Body of pancreas (tissue), 4 donors: ENCODE measurements at places on chromosomes 2 and 18. TPM values are rescaled to one million over a fixed set of nuclear protein-coding genes. Genes with fewer than 3 reads are reported as not detected.

DNA sequence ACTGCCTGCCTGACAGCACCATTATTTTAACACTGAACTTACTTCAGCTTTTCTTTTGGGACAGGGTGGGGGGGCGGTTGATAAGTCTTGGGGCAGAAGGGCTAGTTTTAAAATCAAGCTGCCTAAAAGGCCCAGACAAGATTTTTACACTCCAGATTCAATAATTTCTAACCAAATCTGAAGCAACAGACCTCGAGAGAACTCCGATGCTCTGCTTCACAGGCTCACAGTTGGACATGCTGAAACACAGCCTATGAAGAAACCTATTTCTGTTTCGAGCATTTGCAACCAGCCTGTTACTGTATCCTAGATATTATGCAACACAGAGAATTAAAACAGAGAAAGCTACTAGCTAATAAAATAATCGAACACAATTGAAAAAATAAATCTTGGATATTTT lies 1.3 kb upstream of the MYT1L start:
- no peaks in the 10 kb centered on the region for H3K27me3 ChIP-seq
- no peak overlapping the region for H3K4me3 ChIP-seq
- H3K27ac ChIP-seq, result no peak overlapping the region

DNA sequence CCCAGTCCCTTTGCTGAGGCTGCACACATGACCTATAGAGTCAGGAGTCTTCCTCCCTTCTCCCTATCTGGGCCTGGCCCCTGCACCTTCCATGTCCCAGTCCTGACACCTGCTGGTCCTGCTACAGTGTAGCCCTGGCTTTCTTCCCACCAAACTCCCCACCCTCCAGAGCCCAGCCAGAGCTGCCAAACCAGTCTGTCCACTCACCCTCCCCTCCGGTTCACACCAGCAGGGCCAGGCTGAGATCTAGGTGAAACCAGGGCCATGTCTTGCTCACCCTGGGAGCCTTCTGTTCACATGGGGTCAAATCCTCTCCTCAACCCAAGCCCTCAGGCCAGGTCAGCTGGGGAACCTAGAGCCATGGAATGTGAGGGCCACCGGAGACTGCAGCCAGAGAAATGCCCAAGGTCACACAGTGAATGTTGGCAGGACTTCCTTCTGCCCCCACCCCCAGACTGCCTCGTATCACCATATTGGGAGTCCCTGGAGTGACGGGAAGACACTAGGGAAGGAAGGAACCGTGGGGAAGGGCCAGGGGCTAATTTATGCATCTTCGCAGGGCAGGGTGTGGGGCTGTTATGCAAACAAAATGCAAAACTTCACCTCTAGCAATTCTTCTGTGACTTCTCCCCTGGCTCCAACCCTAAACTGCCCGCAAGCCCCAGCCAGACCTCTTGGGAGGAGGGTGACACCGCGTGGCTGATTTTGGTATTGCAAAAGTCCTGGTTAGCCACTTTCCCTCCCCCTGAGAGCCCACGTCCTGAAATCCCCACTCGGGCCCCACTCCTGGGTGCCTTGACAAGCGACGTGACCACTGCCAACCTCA lies 14.6 kb downstream of the TNS1 start:
- peak; percentile 97 for DNase-seq
- no peaks in the 10 kb centered on the region for H3K27me3 ChIP-seq
- no peaks in the 10 kb centered on the region for H3K36me3 ChIP-seq

DNA sequence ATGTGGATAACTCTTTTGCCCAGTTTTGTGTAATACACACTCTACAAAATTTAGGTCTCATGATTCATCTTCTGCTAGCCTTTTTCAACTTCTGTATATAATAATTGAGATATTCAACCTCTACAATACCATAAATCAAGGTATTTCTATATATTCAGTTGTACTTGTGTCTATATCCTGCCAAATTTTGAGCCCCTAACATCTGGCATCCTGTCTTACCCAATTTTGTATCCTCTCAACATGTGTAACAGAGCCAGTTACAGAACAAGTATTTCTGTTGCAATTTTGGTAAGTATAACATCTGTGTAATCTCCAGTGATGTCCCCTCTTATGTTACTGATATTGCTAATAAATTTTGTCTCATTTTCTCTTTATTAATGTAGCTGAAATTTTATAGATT lies 145.8 kb downstream of the TRIB2 start:
- H3K27ac ChIP-seq, result no peak overlapping the region
- H3K4me1 ChIP-seq, result no peaks in the 10 kb centered on the region
- no peak for DNase-seq
- H3K36me3 ChIP-seq, result no peaks in the 10 kb centered on the region
- no peak overlapping the region for H3K4me3 ChIP-seq
- H3K27me3 ChIP-seq, result no peaks in the 10 kb centered on the region

The AFF3 gene
- total RNA-seq, result 0.99 TPM

GRCh38 chr18:27713738-27714095 lies 463.2 kb downstream of the CDH2 start:
- no peaks in the 10 kb centered on the region for H3K27me3 ChIP-seq
- no peak overlapping the region for H3K27ac ChIP-seq
- DNase-seq, result no peak
- H3K4me1 ChIP-seq, result no peaks in the 10 kb centered on the region

- no peaks in the 10 kb centered on the region for H3K4me1 ChIP-seq
- H3K27ac ChIP-seq, result no peak overlapping the region
- H3K27me3 ChIP-seq, result no peaks in the 10 kb centered on the region
- DNase-seq, result no peak
Observed at GRCh38 chr18:25516747-25517498, 165.0 kb upstream of the ZNF521 start.

The KLHL30 gene
- 0.26 TPM for total RNA-seq

GRCh38 chr2:217247476-217247875 lies 387.6 kb upstream of the TNP1 start:
- no peak overlapping the region for H3K27ac ChIP-seq
- H3K27me3 ChIP-seq, result no peaks in the 10 kb centered on the region
- no peaks in the 10 kb centered on the region for H3K4me1 ChIP-seq

GRCh38 chr18:52850031-52850560 lies 510.1 kb downstream of the DCC start:
- no peak overlapping the region for H3K27ac ChIP-seq
- H3K36me3 ChIP-seq, result no peaks in the 10 kb centered on the region
- H3K27me3 ChIP-seq, result no peaks in the 10 kb centered on the region
- no peak overlapping the region for H3K4me3 ChIP-seq

GRCh38 chr2:33929467-33929866 lies 330.4 kb upstream of the FAM98A start:
- H3K27ac ChIP-seq, result no peak overlapping the region
- H3K4me3 ChIP-seq, result no peak overlapping the region
- H3K4me1 ChIP-seq, result no peaks in the 10 kb centered on the region
- H3K27me3 ChIP-seq, result no peaks in the 10 kb centered on the region
- H3K36me3 ChIP-seq, result no peaks in the 10 kb centered on the region

- no peaks in the 10 kb centered on the region for H3K36me3 ChIP-seq
- DNase-seq, result no peak
- H3K4me1 ChIP-seq, result no peaks in the 10 kb centered on the region
- H3K27me3 ChIP-seq, result no peaks in the 10 kb centered on the region
- no peak overlapping the region for H3K4me3 ChIP-seq
Observed at GRCh38 chr2:71927757-71928715, 219.6 kb downstream of the CYP26B1 start.

DNA sequence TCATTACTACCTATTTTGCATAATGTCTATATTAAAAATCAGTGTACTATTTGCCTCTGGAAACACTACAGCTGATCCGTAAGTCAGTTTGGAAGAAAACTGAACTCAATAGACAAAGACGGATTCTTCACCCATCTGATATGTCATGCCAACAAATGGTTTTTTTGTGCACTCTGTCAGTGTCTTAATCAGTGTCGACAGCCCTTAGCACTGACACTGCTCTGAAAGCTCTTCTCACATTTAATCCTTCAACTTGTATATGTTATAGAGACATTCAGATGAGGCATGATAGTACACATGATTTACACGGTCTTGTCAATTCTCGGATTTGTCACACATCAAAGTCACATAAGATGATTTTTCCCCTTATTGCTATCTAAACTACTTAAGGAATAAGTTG lies 347.5 kb upstream of the GALNT5 start:
- DNase-seq, result no peak
- H3K36me3 ChIP-seq, result no peaks in the 10 kb centered on the region
- no peaks in the 10 kb centered on the region for H3K4me1 ChIP-seq
- no peaks in the 10 kb centered on the region for H3K27me3 ChIP-seq

DNA sequence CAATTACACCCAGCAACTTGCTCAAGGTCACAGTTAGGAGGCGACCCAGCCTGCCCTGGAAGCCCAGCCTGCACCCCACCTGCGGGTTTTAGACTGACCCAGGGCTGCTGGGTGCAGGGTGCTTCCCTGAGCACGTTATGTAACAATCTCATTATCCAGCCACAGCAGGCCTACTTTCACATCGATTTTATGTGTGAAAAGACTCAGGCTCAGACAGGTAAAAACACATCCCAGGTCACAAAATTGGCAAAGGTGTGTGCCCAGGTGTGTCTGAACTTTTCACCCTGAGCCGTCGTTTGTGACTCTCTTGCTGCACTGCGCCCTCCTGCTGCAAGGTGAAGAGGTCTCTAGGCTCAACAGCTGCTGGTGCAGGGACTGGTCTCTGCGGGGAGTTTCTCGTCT lies 668.2 kb upstream of the HS6ST1 start:
- DNase-seq, result peak; percentile 71
- peak overlapping the region; percentile 74 for H3K27ac ChIP-seq
- no peaks in the 10 kb centered on the region for H3K27me3 ChIP-seq

- H3K4me1 ChIP-seq, result peaks cover 10% of the 10 kb centered on the region
- no peak overlapping the region for H3K4me3 ChIP-seq
- no peaks in the 10 kb centered on the region for H3K36me3 ChIP-seq
- no peak for DNase-seq
- H3K27me3 ChIP-seq, result no peaks in the 10 kb centered on the region
- H3K27ac ChIP-seq, result no peak overlapping the region
Observed at GRCh38 chr18:27447451-27447881, 262.4 kb upstream of the CHST9 start.

GRCh38 chr18:54607213-54608027 lies 16.4 kb downstream of the DYNAP start:
- peaks cover 32% of the 10 kb centered on the region for H3K4me1 ChIP-seq
- no peaks in the 10 kb centered on the region for H3K27me3 ChIP-seq
- DNase-seq, result peak; percentile 55
- no peak overlapping the region for H3K4me3 ChIP-seq
- peak overlapping the region; percentile 91 for H3K27ac ChIP-seq
- H3K36me3 ChIP-seq, result no peaks in the 10 kb centered on the region

- H3K4me3 ChIP-seq, result no peak overlapping the region
- no peak overlapping the region for H3K27ac ChIP-seq
- DNase-seq, result no peak
Observed at GRCh38 chr2:76275788-76276187, 565.1 kb upstream of the GCFC2 start.

- H3K4me3 ChIP-seq, result no peak overlapping the region
- H3K27ac ChIP-seq, result no peak overlapping the region
- H3K36me3 ChIP-seq, result no peaks in the 10 kb centered on the region
- no peak for DNase-seq
- no peaks in the 10 kb centered on the region for H3K4me1 ChIP-seq
- no peaks in the 10 kb centered on the region for H3K27me3 ChIP-seq
Observed at GRCh38 chr2:236109061-236109460, 59.1 kb downstream of the GBX2 start.

DNA sequence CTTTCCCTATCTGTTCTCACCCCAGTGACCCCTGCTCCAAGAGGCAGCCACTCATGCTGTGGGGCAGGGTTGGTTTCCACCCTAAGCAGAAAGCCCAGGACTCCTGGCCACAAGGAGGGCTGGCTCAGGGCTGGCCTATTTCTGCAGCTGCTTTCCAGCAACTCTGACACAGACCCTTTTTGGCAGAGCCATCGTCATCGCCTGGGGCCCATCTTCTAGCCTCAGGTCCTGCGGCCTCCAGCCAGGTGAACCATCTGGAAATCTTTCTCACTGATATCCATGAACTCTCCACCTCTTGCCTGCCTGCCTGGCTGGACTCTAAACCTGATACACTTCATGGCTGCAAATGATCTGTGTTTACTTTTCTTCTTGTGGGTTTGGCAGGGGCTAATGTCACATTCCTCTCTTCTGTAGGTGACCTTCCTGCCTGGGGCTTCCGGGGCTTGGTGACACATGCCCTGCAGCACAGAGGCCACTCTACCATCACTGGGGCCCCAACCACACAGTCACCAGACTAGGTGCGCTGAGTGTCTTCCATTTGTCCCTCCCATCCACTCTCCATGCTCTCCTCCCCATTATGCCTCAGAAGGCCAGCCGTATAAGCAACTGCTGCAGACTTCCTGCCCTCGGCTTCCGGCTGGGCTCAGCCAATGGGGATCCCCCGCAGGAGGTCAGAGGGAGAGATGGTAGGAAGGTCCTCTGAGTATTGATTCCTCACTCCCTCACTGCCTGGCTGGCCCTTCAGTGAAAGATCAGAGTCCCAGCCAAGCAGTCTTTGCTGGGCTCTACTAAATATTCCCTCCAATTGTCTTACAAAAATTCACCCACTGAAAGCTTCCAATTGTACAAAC lies 9.7 kb upstream of the COPS8 start:
- no peaks in the 10 kb centered on the region for H3K27me3 ChIP-seq
- no peaks in the 10 kb centered on the region for H3K36me3 ChIP-seq
- no peak overlapping the region for H3K27ac ChIP-seq
- H3K4me1 ChIP-seq, result peaks cover 8% of the 10 kb centered on the region

GRCh38 chr2:16655445-16655837 lies 10.2 kb downstream of the CYRIA start:
- H3K36me3 ChIP-seq, result no peaks in the 10 kb centered on the region
- peaks cover 32% of the 10 kb centered on the region for H3K4me1 ChIP-seq
- DNase-seq, result no peak
- H3K4me3 ChIP-seq, result no peak overlapping the region
- no peaks in the 10 kb centered on the region for H3K27me3 ChIP-seq

DNA sequence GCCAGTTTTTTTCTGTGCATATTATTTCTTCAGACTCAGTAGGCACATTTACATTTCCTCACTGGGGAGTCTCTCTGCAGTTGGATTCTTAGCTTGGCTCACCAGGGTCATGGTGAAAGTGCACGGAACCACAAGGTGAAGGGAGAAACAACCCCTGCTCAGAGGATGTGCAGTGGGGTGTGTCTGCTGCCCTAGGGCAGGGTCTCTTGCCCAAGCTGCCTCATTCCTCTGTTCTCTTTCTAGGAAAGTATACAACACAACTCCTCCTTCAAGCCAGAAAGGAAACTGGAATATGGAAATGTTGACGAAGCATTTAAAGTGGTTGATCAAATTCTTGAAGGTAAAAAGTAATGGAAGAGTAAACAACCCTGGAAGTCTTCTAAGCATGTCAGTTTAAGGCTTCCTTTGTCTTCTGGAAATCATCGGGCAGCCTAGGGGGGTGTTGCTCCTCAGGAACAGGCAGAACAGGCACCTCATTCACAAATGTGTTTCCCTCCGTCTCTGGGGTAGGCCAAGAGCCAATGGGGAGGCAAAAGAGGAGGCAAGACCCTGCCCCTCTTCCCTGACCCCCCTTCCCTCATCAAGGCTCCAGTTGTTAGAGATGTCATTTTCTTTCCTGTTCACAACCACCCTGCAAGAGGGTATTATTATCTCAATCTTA lies 41.4 kb downstream of the AOX1 start:
- peaks cover 10% of the 10 kb centered on the region for H3K36me3 ChIP-seq
- DNase-seq, result no peak
- no peaks in the 10 kb centered on the region for H3K4me1 ChIP-seq
- no peak overlapping the region for H3K27ac ChIP-seq

GRCh38 chr2:66447677-66448076 lies 12.8 kb downstream of the MEIS1 start:
- H3K4me3 ChIP-seq, result no peak overlapping the region
- H3K36me3 ChIP-seq, result no peaks in the 10 kb centered on the region
- peaks cover 44% of the 10 kb centered on the region for H3K4me1 ChIP-seq
- DNase-seq, result no peak
- peak overlapping the region; percentile 89 for H3K27ac ChIP-seq

The TTN gene
- 94.6 TPM for total RNA-seq

The MAP3K20 gene
- total RNA-seq, result 18.7 TPM

GRCh38 chr2:33238111-33238510 lies 238.3 kb upstream of the RASGRP3 start:
- no peaks in the 10 kb centered on the region for H3K36me3 ChIP-seq
- no peak overlapping the region for H3K27ac ChIP-seq
- no peak for DNase-seq
